ENCODE measurements at places on chromosomes 12 and 14. TPM values are rescaled to one million over a fixed set of nuclear protein-coding genes. Genes with fewer than 3 reads are reported as not detected.
A peak's percentile ranks its signal among the peaks of the same experiment; 100 is the strongest.

GRCh38 chr12:14322403-14322802 lies 43.1 kb upstream of the ATF7IP start:
- no peaks in the 10 kb centered on the region for H3K27me3 ChIP-seq
- H3K4me1 ChIP-seq, result peaks cover 37% of the 10 kb centered on the region
- no peak for DNase-seq
- peak overlapping the region; percentile 18 for H3K4me3 ChIP-seq

GRCh38 chr12:119292893-119293630 lies 41.5 kb upstream of the CCDC60 start:
- no peaks in the 10 kb centered on the region for H3K36me3 ChIP-seq
- H3K4me3 ChIP-seq, result no peak overlapping the region
- no peaks in the 10 kb centered on the region for H3K27me3 ChIP-seq
- no peak for DNase-seq
- H3K4me1 ChIP-seq, result no peaks in the 10 kb centered on the region

DNA sequence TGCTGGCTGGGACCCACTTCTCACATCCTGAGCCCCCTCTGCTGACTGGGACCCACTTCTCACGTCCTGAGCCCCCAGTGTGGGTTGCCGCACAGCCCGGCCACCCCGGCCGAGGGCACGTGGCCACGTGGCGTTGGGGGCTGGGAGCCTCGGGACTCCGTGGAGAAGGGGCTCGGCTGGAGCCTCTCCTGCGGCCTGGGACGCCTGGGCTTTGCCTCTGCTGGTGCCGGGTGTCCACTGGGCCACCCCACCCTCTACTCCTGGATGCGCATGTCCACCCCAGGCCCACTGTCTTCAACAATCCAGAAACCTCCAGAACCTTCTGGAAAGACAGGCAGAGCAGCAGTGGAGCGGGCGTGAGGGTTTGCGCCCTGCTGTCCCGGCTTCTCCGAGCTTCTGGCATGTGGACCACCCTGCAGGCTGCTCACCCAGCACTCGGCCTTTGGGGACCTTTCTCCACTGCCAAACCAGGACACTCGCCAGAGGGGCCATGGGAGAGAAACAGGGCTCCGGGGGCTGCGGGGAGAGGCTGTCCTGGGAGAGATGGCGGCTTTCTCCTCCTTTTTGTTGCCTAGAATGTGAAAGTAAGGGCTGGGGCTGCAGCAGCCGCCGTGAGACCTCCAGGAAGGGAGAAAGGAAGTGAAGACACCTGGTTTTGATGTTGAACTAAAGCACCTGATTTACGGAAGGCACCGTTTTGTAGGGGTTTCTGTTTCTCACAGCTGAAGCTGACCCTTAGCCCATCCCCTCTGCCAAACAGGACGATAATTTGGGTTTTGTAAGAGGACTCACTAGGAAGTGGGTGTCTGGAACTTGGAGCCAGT lies 30.0 kb downstream of the NOC4L start:
- H3K27ac ChIP-seq, result no peak overlapping the region
- H3K27me3 ChIP-seq, result no peaks in the 10 kb centered on the region
- H3K4me3 ChIP-seq, result no peak overlapping the region
- peaks cover 54% of the 10 kb centered on the region for H3K4me1 ChIP-seq

DNA sequence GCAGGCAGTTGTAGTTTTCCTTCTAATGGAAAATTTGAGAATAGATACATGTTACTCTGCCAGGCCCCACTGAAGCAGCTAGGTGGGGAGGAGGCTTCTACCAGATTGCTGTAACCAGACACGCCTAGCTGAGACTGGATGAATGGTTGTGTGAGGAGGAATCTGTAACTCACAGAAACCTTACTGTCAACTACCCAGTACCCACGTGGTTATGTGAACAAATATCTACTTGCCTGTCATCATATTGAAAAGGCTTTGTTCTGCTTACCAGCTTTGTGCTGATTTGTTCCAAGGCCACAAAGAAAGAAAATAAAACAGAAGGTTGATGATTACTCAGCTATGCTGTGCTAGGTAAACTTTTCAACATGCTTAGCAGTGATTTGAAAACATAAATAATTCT lies 167.2 kb downstream of the CAPZA3 start:
- H3K4me1 ChIP-seq, result no peaks in the 10 kb centered on the region
- no peaks in the 10 kb centered on the region for H3K27me3 ChIP-seq
- DNase-seq, result no peak
- H3K27ac ChIP-seq, result no peak overlapping the region
- H3K4me3 ChIP-seq, result no peak overlapping the region

ANKS1B gene
- total RNA-seq, result 23.4 TPM

Data from Karpas-422 (cell line).